Stimulated activated CD4-positive, alpha-beta T cell treated with anti-CD3 and anti-CD28 coated beads, Interleukin-4, amount 100 ng/mL, for 4 hours (primary cell): ENCODE measurements at places on chromosomes 13 and 19.

DNA sequence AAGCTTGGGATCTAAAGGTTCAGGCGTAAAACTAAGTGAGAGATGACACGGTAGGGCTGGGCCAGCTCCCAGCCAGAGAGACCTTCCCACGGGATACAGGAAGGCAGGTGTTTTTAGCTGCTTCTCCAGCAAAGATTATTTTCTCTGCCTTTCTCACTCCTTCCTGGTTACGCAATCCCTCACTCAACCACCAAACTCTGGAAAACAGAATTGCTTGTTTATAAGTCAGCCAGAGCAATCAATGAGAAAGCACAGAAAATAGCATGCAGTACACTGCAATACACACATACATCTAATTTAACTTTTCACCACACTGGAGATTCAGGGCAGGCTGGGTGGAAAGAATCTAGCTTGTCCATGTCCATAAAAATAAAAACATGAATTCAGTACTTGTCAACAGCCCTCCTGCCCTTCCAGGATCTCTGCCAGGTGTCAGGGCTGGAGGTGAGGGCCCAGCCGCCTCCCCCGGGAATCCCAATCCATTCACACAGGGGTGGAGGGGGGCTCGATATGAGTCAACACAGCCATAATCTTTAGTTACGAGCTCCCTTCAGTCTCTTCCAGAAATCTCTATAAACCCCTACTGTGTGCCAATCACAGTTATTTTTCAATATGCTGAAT lies 12.2 kb downstream of the RHPN2 start:
- DNase-seq = no peak

DNA sequence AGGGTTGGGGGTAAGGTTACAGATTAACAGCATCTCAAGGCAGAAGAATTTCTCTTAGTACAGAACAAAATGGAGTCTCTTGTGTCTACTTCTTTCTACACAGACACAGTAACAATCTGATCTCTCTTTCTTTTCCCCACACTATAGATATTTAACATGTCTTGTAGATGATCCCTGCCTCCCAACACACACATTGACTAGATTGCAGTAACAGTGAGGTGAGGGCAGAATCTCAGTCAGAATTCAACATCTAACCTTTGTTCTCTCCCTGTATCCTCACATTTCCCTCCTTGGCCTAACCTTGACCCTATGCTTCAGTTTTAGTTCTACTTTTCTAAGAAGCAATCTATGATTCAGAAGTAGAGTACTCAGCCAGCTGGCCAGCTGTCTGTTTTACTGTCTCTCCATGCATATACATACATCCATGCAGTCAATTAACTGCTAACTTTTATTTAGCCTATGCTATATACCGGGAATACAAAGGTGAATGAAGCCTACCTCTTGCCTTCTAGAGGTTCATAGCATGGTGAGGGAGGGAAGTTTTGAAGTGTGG lies 18.1 kb downstream of the DNAJC15 start:
- DNase-seq = no peak

DNA sequence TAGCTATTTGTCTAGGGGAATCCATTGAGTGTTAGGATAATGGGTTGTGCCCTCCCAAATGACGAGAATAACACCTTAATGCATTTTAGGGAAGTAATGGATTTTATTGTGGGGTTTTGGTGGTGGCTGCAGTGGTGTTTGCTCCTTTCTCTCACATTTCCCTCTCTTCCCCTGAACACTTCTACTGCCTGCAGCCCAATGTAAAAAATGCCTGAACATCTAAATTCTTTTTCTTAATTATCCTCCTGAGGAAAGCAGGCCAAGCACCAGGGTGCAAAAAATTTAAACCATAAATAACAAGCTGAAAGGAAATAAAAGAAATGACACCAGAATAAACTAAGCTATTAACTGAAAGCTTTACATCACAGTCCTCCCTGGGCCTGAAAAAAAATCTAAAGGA lies 57.3 kb upstream of the PCDH8 start:
- DNase-seq = no peak

- no peak for DNase-seq
Measured at GRCh38 chr13:62085337-62086229, 669.9 kb upstream of the PCDH20 start.

GRCh38 chr19:31338069-31338776 lies 11.0 kb downstream of the TSHZ3 start:
- no peak for DNase-seq

DNA sequence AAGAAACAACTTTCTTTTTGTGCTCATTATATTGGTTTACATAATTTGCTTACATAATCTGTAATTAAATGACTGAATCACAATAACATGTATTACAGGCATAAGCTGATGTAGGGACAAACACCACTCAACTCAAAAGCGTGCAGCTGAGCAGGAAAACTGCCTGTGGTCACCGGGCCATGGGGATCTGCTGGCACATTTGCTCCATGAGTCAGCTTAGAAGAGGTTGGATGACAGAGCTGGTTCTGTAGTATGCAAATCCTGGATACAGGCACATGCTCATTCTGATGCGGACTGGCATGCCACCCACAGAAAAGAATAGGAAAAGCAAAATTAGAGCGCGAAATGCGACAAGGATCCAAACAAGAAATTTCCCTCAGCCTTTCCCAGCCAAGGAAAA lies 128.6 kb downstream of the USP12 start:
- no peak for DNase-seq

DNA sequence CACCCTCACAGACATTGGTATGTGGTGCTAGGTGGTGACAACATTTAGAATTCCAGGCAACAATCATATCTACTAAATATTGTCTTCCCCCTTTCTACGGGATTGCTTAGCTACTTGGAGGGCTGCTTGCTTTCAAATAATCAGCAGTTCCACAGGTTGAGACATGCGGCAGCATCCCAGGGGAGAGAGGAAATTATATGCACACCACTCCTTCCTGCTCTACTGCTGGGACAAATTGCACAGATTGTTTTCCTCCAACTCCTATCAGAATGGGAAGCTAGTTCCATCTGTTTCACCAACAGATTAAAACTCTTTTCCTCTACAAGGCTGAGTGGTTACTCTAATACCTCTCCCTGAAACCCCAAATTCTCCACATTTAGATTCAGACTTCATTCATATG lies 275.4 kb downstream of the DNAJC15 start:
- DNase-seq = no peak

- no peak for DNase-seq
Measured at GRCh38 chr19:1622541-1622940, 17.3 kb upstream of the UQCR11 start.

DNA sequence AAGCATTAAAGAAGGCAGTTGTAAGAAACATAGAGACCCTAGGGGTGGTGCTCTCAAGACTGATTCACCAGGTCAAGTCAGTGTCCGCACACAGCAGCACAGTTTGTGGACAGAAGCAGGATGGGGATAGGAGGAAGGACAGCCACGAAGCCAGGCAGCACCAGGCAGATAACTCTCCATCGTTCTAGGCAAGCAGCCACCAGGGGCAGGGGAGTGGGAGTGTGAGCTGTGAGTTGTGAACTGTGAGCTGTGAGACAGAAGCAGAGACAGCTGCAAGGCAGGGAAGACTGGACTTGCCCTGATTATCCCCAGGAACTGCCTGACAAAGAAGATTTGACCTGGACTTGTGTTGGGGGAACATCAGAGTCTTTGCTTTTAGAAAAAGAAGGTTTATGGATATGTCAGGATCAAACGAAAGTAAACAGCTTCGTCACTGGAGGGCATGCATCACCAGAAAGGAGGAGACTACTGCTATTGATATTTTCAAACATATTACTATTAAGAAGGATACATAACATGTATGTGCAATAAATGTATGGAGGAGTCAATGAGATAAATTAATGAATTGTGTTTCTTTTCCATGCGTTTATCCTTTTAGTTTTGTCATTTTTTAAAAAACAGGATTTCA lies 286.1 kb downstream of the IRS2 start:
- DNase-seq = no peak

DNA sequence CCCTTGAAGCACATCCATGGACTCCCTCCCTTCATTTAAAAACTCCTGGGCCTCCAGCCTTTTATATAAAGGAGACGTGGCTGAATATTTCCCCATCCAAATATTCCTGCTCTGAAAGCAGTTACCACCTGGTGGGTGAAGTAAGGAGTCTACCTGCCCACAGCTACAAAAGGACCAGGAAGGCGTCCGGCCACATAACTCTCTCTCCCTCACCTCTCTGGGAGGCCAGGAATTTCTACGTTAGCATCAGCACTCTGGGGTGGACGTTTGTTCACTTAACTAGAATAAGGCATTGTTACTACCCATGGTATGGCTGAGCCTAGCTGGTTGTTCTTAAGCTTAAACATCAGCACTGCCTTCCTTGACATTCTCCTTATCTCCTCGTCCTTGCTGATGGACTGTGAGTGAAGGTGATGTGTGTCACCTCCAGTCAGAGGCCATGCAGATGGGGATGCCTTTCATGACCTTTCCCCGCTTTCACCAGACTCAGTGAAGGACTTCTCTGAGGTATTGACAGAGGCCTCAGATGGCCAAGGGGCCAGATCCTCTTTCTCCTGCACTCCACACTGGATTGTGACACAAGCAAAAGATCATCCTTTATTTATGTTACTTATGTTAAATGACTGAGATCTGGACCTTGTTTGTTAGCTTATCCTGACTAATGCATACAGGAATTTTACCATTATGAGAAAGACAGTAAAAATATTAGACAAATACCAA lies 22.2 kb upstream of the KPNA3 start:
- DNase-seq = no peak

DNA sequence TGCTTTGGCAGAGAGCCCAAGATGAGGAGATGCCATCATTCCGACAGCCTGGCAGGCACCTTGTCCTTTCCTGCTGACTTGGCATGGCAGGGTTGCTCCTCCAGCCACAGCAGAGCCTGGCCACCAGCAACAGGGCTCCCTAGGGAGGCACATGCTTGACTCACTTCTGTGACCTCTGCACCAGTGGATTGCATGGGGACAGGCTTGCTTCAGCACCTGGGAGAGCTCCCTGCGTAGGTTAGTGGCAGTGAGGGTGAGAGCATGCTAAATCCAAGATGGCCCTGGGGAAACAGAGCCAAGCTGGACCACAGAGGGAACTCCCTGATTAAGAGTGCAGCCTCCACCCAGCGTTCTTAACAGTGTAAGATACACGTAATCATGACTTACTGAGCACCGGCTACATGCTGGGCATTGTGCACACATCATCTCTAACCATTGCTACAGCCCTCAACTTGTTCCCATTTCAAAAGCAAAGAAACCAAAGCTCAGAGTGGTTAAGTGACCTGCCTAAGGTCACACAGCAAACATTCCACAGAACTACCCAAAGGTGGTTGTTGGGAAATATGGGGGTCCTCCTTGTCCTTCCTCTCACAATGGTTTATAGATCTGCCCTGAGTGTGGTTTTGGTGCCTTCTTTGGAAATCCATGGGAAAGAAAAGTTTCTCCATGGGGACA lies 116.6 kb upstream of the UQCRFS1 start:
- no peak for DNase-seq

DNA sequence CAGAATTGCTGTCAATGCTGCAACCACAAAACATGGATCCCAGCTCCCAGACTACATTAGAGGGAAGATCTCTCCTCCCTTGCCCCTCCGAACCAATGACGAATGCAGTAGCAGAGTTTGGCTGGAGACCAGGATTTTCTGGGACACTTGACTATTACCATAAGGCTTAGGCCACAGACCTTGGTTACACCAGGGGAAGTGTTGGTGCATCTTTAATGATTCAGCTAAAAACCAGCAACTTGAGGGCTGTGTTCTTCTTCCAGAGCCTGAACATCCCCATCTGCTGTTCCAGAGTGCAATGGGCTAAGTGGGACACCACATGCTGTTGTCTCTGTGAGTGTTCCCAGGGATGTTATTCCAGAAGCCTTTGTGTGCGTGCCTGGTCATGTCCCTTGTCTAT lies 528.2 kb downstream of the LMO7 start:
- DNase-seq = no peak

DNA sequence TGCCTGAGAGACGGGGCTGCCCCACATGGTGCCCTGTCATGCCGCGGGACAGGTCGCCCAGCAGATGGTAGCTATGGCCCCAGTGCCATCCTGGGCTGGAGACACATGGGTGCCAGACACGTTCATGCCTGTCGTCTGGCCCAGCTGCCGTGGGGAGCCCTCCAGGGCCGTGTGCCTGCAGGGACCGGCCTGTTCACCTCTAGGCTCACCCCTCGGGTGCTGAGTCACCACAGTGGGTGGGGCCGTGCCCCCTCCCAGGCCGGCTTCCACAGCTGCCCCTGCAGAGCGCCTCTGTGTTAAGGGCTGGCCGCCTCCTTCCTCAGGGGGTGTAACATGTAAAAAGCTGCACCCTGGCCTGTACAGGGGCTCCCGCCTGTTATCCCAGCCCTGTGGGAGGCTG lies 36.1 kb downstream of the CSNK1G2 start:
- DNase-seq = no peak

DNA sequence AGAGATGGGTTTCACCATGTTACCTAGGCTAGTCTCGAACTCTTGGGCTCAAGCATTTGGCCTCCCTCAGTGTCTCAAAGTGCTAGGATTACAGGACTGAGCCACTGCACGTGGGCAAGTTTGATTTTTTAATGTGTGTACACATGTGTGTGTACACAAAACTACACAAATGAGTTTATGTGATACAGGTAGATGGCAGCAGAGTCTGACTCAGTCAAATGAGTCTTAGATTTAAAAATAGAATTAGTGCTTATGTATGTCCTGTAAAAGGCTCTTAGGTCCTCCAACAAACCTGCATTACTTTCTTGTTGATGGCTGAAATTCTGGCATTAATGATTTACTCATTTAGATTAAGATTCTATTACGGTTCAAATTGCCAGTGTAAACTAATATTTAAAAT lies 293.7 kb downstream of the PCDH17 start:
- no peak for DNase-seq

DNA sequence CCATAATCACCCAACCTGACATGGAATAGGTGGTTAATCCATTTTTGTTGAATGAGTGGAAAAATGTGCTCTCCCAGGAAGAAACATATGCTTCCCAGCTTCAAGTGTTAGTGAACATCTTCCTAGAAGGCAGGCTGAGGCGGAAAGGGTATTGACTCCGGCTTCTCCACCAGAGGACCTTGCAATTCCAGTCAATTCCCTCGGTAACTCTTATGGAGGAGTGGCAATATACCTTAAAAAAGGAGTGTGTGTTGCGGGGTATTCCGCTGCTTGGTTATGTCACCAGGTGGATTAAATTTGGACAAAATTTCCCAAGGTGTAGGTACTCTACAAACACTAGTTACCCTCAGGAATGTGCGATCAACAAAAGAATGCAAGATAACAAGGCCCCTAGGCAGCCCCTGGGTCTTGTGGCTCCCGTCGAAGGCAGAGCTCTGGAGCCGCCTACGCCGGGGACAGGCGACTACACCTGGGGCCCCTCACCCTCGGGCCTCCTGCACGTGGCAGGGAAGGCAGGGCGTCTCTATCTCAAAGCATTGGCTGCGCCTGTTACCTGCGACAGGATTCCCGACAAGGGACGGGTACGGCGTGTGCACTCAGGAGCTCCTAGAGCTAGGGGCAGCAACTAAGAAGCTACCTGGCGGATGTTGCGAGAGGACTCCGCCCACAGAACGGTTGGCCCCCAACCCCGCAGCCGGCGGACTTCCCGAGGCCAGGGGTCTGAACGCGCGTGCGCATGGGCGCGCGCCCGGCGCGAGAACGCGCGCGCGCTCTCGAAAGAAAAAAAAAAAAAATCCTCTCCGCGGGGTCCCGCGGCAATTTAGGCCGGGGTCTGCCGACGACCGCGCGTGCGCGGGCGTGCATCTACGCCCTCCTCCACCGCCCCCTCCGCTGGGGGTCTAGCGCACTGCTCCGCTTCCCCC lies at the start of gene WDR87:
Gene WDR87 (minus strand): TSS at position 649 of the 923 bp plus-strand sequence. CDS start 8,355 bp downstream, outside the sequence.
- peak; percentile 38 for DNase-seq

GRCh38 chr13:41670873-41671443 lies 213.6 kb downstream of the RGCC start:
- no peak for DNase-seq

- DNase-seq = no peak
Measured at GRCh38 chr13:111204438-111205177, 89.5 kb downstream of the ARHGEF7 start.
